Neural crest cell (in vitro differentiated cells): ENCODE measurements at places on chromosomes 7 and 10. TPM values are rescaled to one million over a fixed set of nuclear protein-coding genes. Genes with fewer than 3 reads are reported as not detected.

PODXL gene
- total RNA-seq: 21.4 and 22.5 TPM in 2 replicates

SLC18A2 gene
- 0.05 and 0.07 TPM in 2 replicates for total RNA-seq

BUB3 gene
- 171 and 182 TPM in 2 replicates for total RNA-seq

FAM25A gene
- total RNA-seq: not detected in 2 replicates

ZNF775 gene
- 13.3 and 16.5 TPM in 2 replicates for total RNA-seq

LRRD1 gene
- 0.57 and 0.58 TPM in 2 replicates for total RNA-seq

SMARCD3 gene
- 46.7 and 50.7 TPM in 2 replicates for total RNA-seq

EGR2 gene
- 14.2 and 14.4 TPM in 2 replicates for total RNA-seq

ITIH2 gene
- not detected in 2 replicates for total RNA-seq

TEX47 gene
- total RNA-seq: not detected in 2 replicates

ANXA8 gene
- total RNA-seq: not detected in 2 replicates

OR2A5 gene
- total RNA-seq: not detected in 2 replicates

IRF5 gene
- not detected in 2 replicates for total RNA-seq

AGMO gene
- 0.51 and 1.0 TPM in 2 replicates for total RNA-seq

AGAP5 gene
- total RNA-seq: 8.8 TPM in 2 replicates

ICA1 gene
- 3.5 and 4.2 TPM in 2 replicates for total RNA-seq

ZNF862 gene
- 15.2 and 19.6 TPM in 2 replicates for total RNA-seq

UPK3BL2 gene
- total RNA-seq: 6.7 and 8.6 TPM in 2 replicates

RAPGEF5 gene
- 5.4 and 6.0 TPM in 2 replicates for total RNA-seq

TAS2R40 gene
- not detected in 2 replicates for total RNA-seq

RABGEF1 gene
- total RNA-seq: 17.0 and 17.7 TPM in 2 replicates

FAM25C gene
- not detected in 2 replicates for total RNA-seq

DLX5 gene
- 0.34 and 0.70 TPM in 2 replicates for total RNA-seq

AKR1C8 gene
- not detected in 2 replicates for total RNA-seq

TMEM229A gene
- total RNA-seq: 10.3 and 10.9 TPM in 2 replicates
